Jurkat, Clone E6-1 (cell line): ENCODE measurements at places on chromosomes 4 and X.

GRCh38 chr4:105666693-105667092 is 41.8 kb downstream of the INTS12 start:
- DNase-seq = no peak

DNA sequence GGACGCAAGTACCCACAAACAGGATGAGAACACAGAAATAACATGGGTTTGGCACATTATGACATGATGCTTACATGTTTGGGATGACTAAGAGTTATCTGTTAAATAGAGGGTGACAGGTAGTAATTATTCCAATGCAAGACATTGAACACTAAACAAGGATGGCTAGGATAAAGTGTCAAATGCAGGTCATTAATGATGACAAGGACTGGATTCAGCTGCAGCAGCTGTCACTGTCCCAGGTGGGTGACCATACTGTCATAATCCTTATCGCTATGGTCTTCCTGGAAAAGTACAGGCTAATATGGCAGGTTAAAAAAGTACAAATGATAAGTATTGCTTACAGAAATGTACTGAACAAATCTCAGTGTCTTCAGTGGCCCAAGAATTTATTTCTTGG is 123.9 kb downstream of the ANTXR2 start:
- DNase-seq = no peak

DNA sequence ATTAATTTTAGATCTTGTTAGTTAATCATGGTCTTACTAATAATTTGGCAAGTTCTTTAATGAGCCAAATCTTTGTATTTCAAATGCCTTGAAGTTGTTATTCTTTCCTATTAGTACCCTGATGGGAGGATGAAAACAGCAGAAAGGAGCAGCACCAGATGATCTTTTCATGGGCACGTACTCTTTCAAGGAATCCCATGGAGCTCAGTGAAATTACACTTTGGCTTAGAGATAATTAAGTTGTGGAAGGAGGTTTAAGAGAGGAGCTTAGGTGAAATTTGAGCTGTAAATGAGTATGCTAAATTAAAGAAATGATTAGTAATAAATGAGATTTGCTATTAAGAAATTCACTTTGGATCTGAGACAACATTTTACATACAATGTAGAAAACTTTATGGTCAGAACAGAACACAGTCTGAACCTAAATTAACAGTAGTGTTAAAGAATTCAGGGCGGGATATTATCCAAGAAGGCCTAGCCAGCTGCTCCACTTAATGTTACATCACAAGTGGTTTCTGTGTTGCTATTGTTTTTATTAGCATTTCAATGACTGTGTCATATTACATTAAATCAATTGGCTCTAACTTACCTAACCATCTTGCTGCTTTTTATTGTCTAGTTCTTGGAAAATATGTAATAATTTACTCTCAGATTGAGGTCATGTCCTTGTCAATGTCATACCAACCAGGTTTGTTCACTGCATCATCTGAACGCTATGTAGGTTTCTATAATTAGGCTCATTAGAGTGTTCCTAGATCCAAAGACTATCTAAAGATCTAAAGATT is 3.9 kb downstream of the MTHFD2L start:
- DNase-seq = no peak

DNA sequence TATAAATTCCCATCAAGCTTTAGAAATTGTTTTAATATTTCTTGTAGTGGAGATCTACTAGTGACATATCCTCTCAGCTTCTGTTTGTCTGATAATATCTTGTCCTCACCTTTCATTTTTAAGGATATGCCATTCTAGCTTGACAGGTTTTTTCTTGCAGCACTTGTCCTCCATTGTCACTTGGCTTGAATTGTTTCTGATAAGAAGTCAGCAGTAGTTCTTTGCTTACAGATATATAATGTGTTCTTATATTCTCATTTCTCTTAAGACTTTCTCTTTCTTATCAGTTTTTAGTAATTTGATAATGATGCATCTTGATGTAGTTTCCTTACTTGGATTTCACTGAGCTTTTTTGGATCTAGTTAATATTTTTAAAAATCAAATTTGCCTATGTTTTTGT is 120.6 kb upstream of the NUDT6 start:
- no peak for DNase-seq

DNA sequence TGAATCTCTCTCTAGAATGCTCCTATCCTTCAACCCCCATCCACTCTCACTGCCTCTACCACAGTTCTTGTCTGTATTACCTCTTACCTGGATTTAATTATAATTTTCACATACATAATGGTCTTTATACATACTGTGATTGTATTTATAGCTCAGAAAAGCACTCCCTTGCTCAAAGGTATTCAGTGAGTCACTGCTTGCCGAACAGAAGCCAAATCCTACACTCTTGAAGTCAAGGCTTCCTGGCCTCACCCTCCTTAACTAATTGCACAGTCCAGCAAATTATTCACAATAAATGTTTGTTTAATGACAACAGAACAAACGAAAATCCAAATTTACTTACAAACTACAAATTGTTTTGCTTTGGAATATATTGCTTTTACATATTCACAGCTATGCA is 159.5 kb downstream of the KLHL13 start:
- no peak for DNase-seq

- DNase-seq = no peak
Observed at GRCh38 chr4:114366368-114366767, 232.2 kb upstream of the UGT8 start.

- DNase-seq = no peak
Observed at GRCh38 chrX:66863721-66864120, 224.8 kb upstream of the EDA2R start.

DNA sequence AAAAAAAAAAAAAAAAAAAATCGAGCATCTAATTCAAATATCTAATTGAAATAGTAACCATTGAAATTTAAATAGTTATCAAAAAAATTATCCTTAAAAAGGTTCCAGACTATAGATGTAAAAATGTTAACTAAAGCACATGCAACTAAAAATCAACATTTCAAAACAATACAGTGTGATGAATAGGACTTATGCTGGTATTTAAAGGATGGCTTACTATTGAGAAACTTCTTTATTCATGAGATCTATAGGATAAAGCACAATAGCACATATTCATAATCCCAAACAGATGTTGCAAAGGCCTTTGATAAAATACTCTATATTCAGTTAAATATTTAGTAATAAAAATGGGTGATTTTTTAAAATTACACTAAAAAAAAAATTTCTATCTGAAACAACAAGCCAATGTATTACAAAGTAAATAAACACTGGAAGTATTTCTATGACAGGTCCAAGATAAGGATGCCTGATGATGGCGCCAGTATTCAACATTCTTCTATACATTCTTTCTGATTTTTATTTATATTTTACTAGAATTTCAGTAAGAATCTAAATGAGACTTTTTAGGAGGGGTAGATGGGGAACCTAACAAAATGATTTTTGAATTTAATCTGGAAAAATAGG is 26.3 kb downstream of the DCLK2 start:
- no peak for DNase-seq

DNA sequence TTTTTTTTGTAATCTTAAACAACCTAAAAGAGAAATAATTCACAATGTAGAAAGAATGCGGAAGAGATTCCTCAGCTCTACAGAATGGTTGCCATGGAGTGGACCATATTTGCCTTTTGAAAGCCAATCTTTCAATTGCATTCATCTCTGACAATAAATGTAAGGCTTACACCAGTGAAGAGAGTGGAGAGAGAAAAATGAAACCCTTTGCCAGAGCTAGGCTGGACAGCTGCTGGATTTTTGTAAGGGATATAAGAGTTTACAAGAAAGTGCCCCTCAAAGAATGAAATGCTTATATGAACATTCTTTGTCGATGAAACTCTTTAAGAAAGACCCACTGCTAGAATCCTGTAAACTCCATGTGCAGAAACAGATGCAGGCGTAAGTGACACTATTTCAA is 66.0 kb upstream of the FAT1 start:
- DNase-seq = no peak

- no peak for DNase-seq
Observed at GRCh38 chr4:5660185-5660584, 48.2 kb downstream of the EVC2 start.

DNA sequence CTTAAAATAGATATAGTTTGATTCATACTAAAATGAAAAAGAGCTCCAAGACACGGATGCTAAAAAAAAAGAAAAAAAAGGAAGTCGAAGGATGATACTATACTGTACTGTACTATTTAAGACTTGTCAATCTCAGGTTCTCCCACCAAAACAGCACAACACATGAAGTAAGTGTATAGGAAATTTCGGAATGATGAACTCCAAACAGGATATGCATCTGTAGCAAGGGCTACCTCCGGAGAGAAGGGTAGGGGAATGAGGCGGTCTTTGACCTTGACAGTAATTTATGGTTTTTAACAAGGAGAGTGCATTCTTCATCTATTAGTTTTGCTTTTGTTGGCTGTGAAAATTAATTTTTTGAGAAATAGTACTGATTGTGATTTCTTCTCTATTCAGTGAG is 541 bp upstream of the FIP1L1 start:
- DNase-seq = no peak

DNA sequence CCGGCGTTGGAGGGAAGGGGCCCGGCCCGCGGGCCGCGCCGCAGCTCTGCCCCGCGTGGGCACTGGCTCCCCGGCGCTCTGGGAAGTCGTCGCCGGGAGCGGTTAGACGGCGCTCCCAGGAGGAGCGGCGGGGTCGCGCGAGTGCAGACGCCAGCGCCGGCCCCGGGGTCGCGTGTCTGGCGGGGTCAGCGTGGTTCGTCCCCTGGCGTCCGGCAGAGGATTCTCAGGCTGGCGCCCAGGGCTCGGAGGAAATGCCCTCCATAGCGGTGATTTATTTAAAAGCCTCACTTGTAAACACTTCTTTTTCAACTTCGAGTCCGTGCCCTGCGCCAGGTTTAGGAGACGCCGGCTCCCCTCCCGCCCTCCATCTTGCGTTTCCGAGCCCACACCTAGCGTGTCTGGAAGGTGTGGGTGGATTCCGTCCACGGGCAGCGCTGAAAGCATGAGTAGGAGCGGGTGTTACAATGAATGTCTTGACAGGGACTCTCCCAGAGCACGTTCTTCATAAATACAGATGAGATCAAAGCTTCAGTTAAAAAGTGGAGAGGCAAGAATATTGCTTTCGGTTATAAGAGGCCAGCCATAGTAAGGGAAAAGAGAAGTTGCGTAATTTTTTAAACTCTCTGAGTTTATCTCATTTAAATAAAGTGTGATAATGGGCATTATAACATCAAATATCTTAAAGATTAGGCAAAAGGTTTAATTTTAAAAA is 692 bp downstream of the FAM241A start:
- peak; percentile 20 for DNase-seq

- DNase-seq = no peak
Observed at GRCh38 chr4:142293536-142293935, 552.6 kb downstream of the INPP4B start.

DNA sequence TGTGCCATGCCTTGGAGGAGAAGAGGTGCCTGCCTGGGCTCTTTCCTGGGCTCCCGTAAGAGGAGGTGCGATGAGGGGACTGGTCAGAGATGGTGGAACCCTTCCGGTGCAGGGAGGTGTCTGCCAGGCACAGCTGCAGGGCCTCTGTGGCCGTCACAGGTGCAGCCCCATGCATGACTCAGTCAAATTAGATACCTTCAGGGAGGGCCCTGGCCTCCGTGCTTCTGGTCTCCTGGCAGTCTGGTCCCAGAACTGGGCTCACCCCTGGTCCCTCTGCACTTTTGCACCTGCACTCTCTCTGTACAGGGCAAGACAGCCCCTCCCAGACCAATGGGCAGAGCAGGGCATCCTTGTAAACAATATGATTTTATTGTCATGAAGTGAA is 49.9 kb upstream of the LRPAP1 start:
- DNase-seq = no peak

DNA sequence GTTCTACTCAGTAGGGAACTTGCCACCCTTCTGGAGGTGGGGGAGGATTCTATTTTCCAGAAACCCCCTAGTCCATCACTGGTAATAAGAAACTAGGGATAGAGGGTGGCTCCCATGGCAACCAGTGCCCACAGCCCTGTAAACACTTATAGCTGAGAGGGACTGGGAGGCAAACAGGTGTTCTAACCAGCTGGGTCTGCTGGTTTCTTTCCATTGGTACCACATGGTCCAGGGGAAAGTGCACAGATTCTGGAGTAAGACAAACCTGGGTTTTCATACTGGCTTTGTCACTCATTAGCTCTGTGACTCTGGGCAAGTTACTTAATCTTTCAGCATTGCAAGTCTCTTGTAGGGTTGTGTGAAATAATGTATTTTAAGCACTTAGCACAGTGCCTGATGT is 26.9 kb downstream of the IGSF1 start:
- no peak for DNase-seq

- no peak for DNase-seq
Observed at GRCh38 chr4:107689912-107690587, 30.0 kb downstream of the PAPSS1 start.

DNA sequence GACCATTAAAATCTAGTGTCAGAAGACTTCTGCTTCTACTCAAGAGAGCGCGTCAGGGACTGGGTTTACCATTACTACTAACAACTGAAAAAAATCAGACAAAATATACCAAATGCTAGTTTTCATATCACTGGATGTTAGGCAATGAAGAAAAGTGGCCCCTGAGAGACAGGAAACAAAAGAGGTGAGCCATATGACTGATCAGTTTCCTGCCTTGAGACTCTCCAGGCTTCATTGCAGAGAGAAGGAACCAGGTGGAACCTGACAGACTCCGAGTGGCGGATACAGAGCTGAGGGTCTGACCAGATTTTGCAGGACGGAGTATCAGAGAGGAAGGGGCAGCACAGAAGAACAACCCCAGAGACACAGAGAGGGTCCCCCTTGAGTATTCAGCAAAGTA is 86.3 kb downstream of the C4orf51 start:
- DNase-seq = no peak

DNA sequence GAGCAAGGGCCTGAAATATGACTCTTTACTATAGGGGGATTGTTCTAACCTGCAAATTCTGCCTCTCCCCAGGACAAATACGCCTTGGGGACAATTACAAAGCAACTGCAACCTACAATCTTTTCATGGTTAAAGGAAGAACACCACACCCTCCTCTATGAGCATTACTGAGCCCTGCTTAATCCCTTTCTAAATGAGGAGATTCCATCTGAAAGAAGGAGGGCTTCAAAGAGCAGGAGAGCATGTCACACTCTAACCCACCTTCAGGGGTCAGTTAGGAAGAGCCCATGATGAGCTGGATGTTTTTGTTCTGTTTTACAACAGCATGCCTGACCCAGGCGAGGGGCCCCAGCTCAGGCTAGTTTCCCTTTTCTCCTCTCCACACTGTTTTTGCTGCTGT is 134.0 kb upstream of the ANXA3 start:
- no peak for DNase-seq

GRCh38 chrX:16705370-16705769 is 7.1 kb downstream of the CTPS2 start:
- no peak for DNase-seq

DNA sequence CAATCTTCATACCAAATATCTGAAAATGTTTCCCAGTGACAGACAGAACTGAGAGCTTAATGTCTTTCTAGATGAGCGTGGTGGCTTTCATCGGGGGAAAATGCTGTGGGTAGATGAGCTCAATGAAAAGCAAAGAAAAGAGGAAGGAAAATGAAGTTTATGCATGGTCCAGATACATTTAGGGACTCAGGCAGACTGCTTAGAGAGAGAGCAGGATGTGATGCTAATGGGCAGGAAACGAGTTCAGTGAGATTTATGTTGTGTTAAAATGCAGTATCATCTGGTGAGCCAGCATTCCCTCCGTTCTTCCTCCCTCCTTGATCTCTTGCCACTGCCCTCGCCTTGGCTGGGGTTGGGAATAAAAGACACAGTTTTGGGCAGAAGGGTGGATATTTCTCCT is 229.2 kb downstream of the GBA3 start:
- DNase-seq = no peak
